ENCODE measurements at places on chromosomes 7 and 10.

- DNase-seq: no peak
Observed at GRCh38 chr10:78913219-78914059, 155.3 kb upstream of the ZMIZ1 start.

DNA sequence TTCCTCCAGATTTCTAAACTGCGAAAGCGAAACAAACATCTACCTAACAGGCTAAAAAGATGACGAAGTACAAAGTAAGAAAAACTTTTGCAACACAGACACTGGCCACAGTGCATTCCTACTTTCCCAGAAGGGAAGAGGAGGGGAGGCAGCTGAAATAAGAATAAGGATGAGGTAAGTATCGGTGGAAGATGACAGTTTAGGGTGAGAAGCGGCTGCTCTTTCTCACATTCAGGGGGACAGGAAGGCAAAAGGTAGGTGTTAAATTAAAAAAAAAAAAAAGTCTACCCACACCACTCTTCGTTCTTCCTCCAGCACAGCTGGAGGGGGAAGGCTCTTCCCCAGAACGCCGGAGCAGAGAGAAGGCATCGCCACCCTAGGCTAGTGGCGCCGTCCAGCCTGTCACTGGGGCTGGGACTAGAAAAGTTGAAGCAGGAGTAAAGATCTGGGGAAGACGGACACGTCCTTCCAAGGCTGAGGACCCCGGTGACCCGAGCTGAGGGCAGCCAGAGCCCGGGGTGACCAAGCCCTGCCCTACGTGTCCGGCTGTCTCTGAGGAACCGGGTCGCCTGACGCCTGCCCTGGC is 846 bp downstream of the DNAJC1 start:
- DNase-seq: no peak

- DNase-seq: no peak
Observed at GRCh38 chr7:149787428-149788299, 14.3 kb upstream of the ZNF467 start.

DNA sequence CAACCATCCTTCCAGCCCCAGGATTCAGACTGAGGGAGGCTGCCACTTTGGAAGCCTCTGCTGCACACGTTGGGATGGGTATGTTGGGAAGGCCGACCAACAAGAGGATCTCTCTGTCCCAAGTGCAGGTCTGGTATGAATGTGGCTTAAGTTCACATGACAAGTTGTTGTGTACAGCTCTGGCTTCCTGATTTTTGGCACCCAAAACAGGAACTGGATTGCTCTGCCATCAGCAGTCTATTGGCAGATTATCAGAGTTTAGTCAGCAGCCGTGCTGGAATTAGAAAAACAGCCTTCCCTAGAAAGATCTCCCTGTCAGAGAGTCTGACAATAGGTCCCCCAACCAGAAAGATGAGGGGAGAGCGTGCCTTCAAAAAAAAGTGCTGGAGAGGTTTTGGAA is 66.9 kb downstream of the GOLGA7B start:
- no peak for DNase-seq

GRCh38 chr7:52639981-52640380 is 395.5 kb upstream of the POM121L12 start:
- DNase-seq: no peak

GRCh38 chr10:19932806-19933371 is 116.7 kb downstream of the PLXDC2 start:
- DNase-seq: no peak

- DNase-seq: no peak
Observed at GRCh38 chr7:119905495-119905894, 367.5 kb upstream of the KCND2 start.

- DNase-seq: no peak
Observed at GRCh38 chr10:1465418-1465911, 271.9 kb downstream of the ADARB2 start.

DNA sequence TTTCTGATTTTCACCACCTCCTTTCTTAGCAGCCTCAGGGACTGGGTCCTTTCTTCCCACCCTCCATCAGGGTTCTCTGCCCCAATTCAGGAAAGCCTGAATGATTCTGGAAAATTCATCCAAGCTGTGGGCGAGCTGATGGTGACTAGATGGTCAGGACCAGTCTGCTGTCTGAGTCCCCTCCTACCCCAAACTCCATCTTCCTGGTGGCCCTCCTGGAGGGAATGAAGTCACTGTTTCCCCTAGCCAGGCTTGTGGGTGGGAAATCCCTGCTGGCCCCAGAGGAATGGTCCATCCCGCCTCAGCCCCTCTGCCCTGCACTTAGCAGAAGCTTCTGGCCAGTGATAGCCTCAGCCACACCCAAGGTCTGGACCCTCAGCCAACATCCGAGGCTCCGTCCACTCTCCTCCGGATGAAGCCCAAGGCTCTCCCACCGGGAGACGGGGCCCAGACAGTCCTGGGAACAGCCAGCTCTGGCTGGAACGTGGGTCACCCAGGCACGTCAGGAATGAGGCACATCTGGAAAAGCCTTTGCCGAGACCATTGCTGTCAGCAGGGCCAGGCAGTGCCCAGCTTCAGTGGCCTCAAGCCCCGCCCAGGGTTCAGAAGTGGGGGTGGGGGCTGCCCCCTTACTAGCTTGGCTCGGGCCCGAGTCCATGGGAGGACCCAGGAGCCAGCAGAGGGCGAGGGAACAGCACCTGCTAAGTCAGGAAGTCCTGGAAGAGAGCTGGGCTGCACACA is 4.0 kb upstream of the AQP1 start:
- DNase-seq: no peak

- DNase-seq: no peak
Observed at GRCh38 chr7:130988443-130988842, 254.4 kb upstream of the KLF14 start.

DNA sequence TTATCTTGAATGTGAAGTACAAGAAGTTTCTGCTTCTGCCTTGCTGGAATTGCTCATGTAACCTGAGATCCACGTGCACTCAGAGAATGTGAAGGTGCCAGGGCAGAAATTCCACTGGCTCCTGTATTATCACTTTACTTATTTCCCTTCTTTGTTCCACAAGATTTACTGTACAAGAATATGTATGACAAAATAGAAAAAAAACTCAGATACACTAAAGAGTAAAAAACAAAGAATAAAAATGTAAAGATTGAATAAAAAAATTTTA is 43.0 kb downstream of the PLCE1 start:
- no peak for DNase-seq

DNA sequence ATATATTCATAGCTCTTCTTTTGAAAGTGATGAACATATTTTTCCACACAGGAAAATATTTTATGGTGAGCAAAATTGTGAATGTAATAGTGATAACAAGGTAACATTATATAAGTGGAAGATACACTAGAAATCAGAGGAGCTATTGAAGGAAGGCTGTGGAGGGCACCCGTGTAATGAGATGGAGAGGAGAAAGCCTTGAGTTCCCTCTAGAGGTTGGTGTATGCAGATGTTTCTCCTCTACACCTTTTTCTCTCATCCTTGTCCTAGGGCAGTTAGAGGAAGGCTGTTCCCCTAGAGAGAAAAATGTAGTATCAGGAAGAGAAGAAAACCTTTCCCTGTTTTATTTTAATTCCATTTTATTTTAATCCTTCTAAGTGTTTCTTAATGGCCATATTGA is 54.6 kb upstream of the NRG3 start:
- no peak for DNase-seq

- no peak for DNase-seq
Observed at GRCh38 chr7:142513178-142513955, 235.9 kb upstream of the PRSS1 start.

DNA sequence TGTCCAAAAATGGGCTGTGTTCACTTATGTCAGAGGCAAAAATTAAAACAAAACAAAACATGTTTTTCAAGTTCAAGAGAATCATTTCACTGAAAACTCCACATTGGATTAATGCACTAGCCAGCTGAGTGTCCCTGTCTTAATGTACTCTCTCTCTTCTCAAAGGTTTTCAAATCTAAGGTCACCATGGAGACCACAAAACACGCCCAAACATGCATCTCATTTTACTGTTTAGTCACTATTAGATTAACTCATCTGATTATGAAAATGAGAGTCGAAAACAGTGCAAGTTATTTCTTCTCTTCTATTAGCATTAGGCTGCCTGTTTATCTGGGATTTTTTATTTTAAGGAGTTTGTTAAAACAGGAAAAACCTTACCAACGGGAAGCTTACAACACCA is 70.8 kb upstream of the ASAH2 start:
- no peak for DNase-seq

- no peak for DNase-seq
Observed at GRCh38 chr7:5681979-5682546, 99.4 kb downstream of the RNF216 start.

- DNase-seq: no peak
Observed at GRCh38 chr10:113273181-113274163, 279.4 kb upstream of the HABP2 start.

DNA sequence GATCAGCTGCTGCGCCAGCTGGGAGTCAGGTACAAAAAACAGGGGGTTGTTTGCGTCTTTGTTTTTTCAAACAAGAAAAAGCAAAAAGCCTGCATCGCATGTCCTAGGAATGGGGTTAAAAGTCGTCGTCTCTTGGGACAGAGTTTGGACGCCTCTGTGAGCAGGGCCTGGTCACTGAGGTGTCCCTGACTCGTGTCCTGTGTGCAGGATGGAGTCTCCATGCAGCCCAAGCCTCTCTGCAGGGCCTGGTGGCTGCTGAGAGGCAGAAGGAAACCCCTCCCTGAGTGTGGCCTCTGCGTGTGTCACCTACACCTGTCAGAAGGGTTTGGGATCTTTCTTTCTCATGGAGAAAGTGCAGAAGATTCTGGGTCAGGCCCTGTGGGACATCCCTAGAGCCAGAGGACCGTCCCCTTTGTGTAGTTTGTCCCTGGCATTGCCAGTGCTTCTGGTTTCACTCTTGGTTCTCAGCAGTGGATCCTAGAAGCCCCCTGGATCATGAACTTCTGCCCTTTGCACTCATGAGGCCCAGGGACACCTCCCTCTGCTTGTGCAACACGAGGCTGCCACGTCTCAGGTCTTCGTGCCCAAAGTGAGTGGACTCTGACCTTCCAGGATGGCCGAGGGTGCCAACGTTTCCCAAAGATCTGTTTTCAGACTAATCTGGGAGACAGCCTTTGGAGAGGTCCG is 75.0 kb downstream of the PRKAG2 start:
- no peak for DNase-seq
